ENCODE measurements at places on chromosomes 1 and 21. TPM values are rescaled to one million over a fixed set of nuclear protein-coding genes. Genes with fewer than 3 reads are reported as not detected.

GRCh38 chr1:179810367-179810715, 67.2 kb downstream of the FAM163A start:
- H3K4me1 ChIP-seq: peaks cover 13% of the 10 kb centered on the region
- DNase-seq: no peak
- H3K27me3 ChIP-seq: peaks cover 33% of the 10 kb centered on the region
- no peak overlapping the region for H3K4me3 ChIP-seq

DNA sequence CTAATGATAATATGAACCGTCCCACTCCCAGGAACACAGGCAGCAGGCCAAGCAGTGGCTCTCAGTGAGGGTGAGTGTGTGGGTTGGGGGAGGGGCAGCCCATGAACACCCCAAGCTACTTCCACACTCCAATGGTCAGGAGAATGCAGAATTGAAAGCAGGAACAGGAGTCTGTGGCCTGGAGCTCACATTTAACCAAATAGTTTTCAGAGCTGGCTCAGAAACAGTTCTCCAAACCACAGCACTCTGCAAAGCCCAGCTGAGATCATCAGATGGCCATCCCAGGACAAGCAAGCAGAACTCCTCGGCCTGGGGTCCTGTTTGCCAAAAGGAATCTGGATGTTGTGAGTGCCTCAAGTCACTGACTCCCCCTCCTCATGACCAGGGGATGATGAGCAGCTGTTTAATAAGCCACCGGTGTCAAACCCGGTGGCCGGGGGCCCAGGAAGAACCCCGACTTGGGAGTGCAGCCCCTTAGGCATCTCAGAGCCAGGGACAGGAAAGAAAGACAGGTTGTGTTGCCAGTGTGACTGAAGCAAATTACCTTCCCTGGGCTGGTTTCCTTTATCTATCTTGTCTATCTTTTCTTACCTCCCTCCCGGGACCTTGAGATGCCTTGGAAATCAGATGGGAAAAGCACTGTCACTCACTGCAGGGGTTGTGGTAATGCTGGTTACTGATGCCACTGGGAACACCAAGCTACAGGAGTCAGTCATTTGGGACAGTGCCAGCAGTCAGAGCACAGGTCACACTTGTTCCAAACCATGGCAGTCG, 20.4 kb downstream of the DEGS1 start:
- H3K4me1 ChIP-seq: peaks cover 23% of the 10 kb centered on the region
- H3K4me3 ChIP-seq: no peak overlapping the region
- H3K36me3 ChIP-seq: no peaks in the 10 kb centered on the region
- H3K27ac ChIP-seq: peak overlapping the region; percentile 78
- DNase-seq: no peak
- no peaks in the 10 kb centered on the region for H3K27me3 ChIP-seq

GRCh38 chr21:17427831-17428483, 84.9 kb upstream of the CXADR start:
- no peaks in the 10 kb centered on the region for H3K36me3 ChIP-seq
- no peak for DNase-seq
- H3K4me1 ChIP-seq: no peaks in the 10 kb centered on the region
- no peak overlapping the region for H3K27ac ChIP-seq
- no peak overlapping the region for H3K4me3 ChIP-seq

DNA sequence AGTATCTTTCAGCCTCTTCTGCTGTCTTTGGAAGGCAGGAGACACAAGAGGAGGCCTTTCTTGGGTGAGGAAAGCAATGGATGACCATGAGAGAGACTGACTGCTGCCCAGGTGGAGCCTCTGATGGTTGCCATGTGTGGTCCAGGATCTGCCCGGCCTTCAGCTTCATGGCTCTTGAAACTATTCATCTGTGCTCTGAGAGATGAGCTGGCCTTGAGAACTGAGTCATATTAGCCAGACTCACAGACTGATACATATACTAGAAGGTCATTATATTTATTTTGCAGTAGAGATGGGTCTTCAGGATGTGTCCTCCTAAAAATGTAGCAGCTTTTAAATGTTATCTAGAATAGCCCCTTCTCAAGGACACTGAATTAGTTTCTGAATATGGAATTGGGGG, 33.7 kb downstream of the PTGFRN start:
- DNase-seq: no peak
- H3K36me3 ChIP-seq: peaks cover 6% of the 10 kb centered on the region
- no peak overlapping the region for H3K27ac ChIP-seq
- H3K4me1 ChIP-seq: peaks cover 9% of the 10 kb centered on the region
- H3K4me3 ChIP-seq: no peak overlapping the region
- no peaks in the 10 kb centered on the region for H3K27me3 ChIP-seq

DNA sequence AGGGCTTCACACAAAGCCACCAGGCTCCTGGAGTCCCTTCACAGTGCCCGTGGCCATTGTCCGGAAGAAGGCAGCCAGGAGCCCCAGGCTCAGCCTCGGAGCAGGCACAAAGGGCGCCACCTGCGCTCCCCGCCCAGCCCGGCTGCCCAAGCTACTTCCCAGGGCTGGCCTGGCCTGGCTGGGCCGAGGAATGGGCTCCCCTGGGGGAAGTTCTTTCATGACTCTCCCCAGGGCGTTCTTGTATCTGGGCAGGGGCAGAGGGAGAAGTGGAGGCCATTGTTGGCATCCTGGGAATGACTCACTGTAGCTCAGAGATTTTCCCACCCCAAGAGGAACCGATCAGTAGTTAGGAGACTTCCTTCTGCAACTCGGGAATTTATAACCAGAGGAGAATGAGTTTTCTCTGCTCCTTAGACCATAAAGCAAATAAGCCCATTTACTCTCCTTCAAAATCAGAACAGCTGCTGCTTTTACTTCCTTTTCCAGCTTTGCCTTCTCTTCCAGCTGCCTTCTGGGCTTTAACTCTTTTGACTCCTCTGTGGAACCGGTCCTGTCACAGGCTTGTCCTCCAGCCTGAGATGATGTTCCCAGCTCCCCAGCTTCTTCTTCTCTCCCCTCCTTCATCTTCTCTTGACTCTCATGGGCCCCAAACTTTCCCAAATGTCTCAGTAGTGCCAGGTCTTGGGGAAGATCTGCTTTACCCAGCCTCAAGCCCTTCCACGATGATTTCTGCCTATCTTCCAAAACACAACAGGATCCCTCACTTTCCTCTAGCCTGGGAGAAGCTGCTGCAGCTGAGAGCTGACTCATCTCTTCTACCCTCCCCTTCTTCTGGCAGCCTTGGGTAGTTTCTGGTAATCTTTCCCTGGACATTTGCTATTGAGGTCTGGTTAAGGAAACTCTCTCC, 118.7 kb upstream of the CD34 start:
- H3K4me3 ChIP-seq: no peak overlapping the region
- no peak for DNase-seq
- peaks cover 23% of the 10 kb centered on the region for H3K4me1 ChIP-seq

GRCh38 chr1:8733484-8733883, 84.0 kb downstream of the RERE start:
- H3K4me3 ChIP-seq: no peak overlapping the region
- DNase-seq: no peak
- H3K27me3 ChIP-seq: no peaks in the 10 kb centered on the region
- H3K4me1 ChIP-seq: peaks cover 7% of the 10 kb centered on the region
- H3K27ac ChIP-seq: no peak overlapping the region

- DNase-seq: no peak
- no peaks in the 10 kb centered on the region for H3K4me1 ChIP-seq
- no peak overlapping the region for H3K27ac ChIP-seq
- no peaks in the 10 kb centered on the region for H3K36me3 ChIP-seq
- peaks cover 42% of the 10 kb centered on the region for H3K27me3 ChIP-seq
Observed at GRCh38 chr1:22369294-22370189, 82.1 kb upstream of the ZBTB40 start.

DNA sequence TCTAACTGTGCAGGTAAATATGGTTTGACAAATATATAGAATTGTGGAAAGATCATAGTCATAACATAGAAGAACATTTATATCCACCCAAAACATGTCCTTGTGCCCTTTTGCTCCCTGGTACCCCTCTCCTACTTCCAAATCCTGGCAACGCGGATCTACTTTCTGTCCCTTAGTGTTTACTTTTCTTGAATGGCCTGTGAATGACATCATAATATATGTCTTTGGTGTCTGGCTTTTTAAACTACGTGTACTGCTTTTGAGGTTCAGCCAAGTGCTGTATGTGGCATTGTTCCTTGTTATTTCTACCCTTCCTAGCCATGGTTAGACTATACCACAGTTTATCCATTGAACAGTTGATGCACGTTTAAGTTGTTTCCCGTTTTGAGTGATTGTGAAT, 155.6 kb downstream of the SDCCAG8 start:
- H3K27ac ChIP-seq: no peak overlapping the region
- H3K4me1 ChIP-seq: peaks cover 10% of the 10 kb centered on the region
- DNase-seq: no peak

DNA sequence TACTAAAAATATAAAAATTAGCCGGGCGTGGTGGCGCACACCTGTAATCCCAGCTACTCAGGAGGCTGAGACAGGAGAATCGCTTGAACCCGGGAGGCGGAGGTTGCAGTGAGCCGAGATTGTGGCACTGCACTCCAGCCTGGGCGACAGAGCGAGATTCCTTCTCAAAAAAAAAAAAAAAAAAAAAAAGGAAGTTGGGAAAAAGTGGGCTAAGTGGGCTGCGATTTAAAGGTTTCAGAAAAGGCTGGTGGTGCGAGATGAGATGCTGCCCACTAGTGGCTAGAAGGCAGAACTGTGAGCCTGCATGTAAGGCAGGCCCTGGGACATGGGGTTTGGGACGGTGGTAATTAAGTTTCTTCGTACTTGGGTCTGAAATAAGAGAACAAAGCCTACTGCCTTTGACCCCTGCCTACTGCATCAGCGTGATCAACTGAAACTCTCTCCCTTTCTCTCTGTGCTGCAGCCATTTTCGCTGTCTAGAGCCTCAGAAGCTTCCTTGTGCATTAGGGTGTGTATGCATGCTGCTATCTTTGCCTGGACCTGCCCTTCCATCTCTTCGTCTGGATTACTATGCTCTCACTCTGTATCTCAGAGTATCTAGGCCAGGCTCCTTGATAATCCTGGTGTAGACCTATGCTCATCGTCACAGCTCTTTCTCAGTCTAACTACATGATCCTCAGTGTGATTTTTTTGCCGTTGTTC, 12.4 kb downstream of the FMOD start:
- H3K4me1 ChIP-seq: peaks cover 5% of the 10 kb centered on the region
- H3K36me3 ChIP-seq: no peaks in the 10 kb centered on the region
- H3K27me3 ChIP-seq: peaks cover 52% of the 10 kb centered on the region
- no peak overlapping the region for H3K27ac ChIP-seq
- no peak for DNase-seq
- no peak overlapping the region for H3K4me3 ChIP-seq

GRCh38 chr1:202010180-202011015, at the start of gene ELF3:
Gene ELF3, plus strand, starts transcription at chr1:202010587. Its CDS starts 550 bp downstream, at chr1:202011137.
- H3K27me3 ChIP-seq: no peaks in the 10 kb centered on the region
- H3K4me3 ChIP-seq: no peak within 1 kb of the TSS
- DNase-seq: no peak
- H3K36me3 ChIP-seq: peaks cover 6% of the 10 kb centered on the region

DNA sequence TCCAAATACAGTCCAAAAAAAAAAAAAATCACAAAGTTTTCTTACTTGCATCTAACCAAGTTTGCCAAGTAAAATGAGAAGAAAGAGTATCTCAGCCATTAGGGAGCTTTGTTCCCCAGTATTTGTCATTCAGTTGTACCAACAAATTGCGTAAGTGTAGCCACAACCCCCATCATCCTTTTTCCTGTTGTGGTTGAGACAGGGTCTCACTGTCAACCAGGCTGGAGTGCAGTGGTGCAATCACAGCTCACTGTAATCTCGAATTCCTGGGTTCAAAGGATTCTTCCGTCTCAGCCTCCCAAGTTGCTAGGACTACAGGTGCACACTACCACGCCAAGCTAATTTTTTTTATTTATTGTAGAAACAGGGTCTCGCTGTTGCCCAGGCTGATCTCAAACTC, 9.5 kb downstream of the STX6 start:
- H3K36me3 ChIP-seq: peaks cover 4% of the 10 kb centered on the region
- H3K4me1 ChIP-seq: peaks cover 43% of the 10 kb centered on the region
- H3K27me3 ChIP-seq: no peaks in the 10 kb centered on the region
- H3K27ac ChIP-seq: peak overlapping the region; percentile 57
- no peak overlapping the region for H3K4me3 ChIP-seq

DNA sequence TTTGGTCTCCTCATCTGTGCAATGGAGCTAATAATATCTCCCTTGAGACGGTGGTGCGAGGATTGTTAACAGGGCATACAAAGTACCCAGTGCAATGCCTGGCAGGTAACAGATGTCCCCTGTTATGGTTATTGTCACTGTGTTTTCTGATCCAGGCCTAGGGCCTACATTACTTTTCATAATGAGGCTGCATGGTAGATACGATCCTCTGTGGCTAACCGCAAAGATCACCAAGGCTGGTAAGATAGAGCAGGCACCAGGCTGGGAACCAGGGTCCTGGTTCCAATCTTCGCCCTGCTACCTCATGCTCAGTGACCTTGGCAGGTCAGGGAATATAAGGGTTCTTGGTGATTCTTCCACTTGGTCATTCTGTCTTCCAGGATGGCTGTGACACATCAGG, 22.7 kb downstream of the KCNA2 start:
- H3K4me1 ChIP-seq: no peaks in the 10 kb centered on the region
- H3K27ac ChIP-seq: no peak overlapping the region
- DNase-seq: no peak
- no peaks in the 10 kb centered on the region for H3K27me3 ChIP-seq

- H3K27me3 ChIP-seq: peaks cover 20% of the 10 kb centered on the region
- no peak overlapping the region for H3K27ac ChIP-seq
- H3K4me1 ChIP-seq: no peaks in the 10 kb centered on the region
- no peaks in the 10 kb centered on the region for H3K36me3 ChIP-seq
Observed at GRCh38 chr1:70487910-70488665, 77.0 kb downstream of the CTH start.

DNA sequence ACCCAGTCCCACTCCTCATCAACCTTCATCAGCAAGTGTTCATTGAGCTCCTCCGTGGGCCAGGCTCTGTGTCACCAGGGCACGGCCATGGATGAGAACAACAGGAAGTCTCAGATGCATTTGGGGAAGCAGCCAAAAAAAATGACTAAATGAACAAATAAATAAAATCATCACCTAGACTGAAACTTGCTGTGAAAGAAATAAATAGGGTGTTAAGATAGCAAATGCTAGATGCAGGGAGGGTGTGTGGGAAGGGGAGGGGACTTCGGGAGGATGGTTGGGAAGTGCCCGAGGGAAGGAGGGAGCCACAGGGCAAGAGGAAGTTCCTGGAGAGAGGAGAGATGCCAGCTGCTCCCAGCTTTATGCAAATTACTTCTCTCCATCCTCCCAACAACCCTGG, 696.7 kb downstream of the PTPRU start:
- H3K4me1 ChIP-seq: no peaks in the 10 kb centered on the region
- no peaks in the 10 kb centered on the region for H3K36me3 ChIP-seq
- no peak for DNase-seq
- H3K27ac ChIP-seq: no peak overlapping the region
- H3K27me3 ChIP-seq: no peaks in the 10 kb centered on the region

GRCh38 chr1:33255347-33256220, 708 bp upstream of the ZNF362 start:
- peak overlapping the region; percentile 57 for H3K27ac ChIP-seq
- H3K36me3 ChIP-seq: peaks cover 7% of the 10 kb centered on the region
- peaks cover 33% of the 10 kb centered on the region for H3K4me1 ChIP-seq
- peaks cover 8% of the 10 kb centered on the region for H3K27me3 ChIP-seq

Gene SLAMF9
- total RNA-seq: not detected

Gene CYP4Z1
- total RNA-seq: not detected

Gene ITLN1
- not detected for total RNA-seq

Gene GABPB2
- total RNA-seq: 11.1 TPM

Gene USP33
- 74.6 TPM for total RNA-seq

Gene GUCA2B
- not detected for total RNA-seq

Gene ALG6
- 13.6 TPM for total RNA-seq

Gene RHOC
- total RNA-seq: 296 TPM

Gene MYOC
- total RNA-seq: not detected

Gene RIMS3
- total RNA-seq: 16.5 TPM

Gene IGSF9
- not detected for total RNA-seq

Gene LAMC1
- 369 TPM for total RNA-seq

Gene FCRL1
- total RNA-seq: not detected

Gene OLFML2B
- 66.7 TPM for total RNA-seq

Gene REN
- not detected for total RNA-seq

Gene RRP15
- total RNA-seq: 20.3 TPM

Gene A3GALT2
- 0.35 TPM for total RNA-seq

Measured in osteocyte (in vitro differentiated cells).